Cardiac muscle cell (in vitro differentiated cells and primary cell): ENCODE measurements at places on chromosomes 5 and 9. TPM values are rescaled to one million over a fixed set of nuclear protein-coding genes. Genes with fewer than 3 reads are reported as not detected.

Gene PCDHGA11
- total RNA-seq: 3.6 and 5.0 TPM in 2 replicates

Gene SLC6A19
- total RNA-seq: 0.09 and 0.49 TPM in 2 replicates

Gene ARL10
- total RNA-seq: 10.3 and 29.5 TPM in 2 replicates

Gene RAPGEF6
- 16.0 and 22.3 TPM in 2 replicates for total RNA-seq

DNA sequence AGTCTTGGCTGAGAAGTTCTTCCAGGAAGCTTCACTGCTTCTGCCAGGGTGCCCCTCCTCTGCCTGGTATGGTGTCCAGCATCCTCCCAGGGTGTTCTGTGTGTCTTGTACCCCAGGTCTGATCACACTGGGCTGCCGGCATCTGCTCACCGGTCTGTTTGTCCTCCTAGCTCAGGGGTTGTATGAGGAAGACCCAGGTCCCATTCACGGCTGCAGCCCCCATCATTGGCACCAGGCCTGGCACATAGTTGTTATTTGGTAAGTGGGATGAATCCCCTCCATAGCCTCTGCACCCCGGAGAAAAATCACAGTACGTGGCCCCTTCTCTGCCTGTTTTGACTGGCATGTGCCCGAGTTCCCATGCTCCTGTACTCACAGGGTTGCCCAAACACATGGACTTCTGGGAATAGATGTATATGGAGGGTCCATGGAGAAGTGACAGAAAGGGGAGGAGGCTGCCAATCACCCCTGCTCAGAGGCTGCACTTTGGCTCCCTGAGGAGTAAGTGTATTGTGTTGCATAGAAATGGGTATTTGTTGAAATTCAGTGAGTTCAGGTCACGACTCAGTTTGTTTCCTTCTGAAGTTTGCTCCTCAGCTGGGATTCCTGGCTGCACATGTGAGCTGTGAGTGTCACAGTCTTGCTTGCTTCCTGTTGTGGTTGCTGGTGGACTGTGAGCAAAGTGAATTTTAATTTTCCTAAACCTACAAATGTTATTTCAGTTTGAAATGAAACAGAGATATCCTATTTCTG, 96.2 kb downstream of the HSPA4 start:
- H3K4me1 ChIP-seq: no peaks in the 10 kb centered on the region
- H3K36me3 ChIP-seq: no peaks in the 10 kb centered on the region
- H3K27me3 ChIP-seq: no peaks in the 10 kb centered on the region

- H3K4me3 ChIP-seq: no peak overlapping the region
- no peak overlapping the region for H3K27ac ChIP-seq
- no peak for DNase-seq
- H3K27me3 ChIP-seq: no peaks in the 10 kb centered on the region
Measured at GRCh38 chr5:177430140-177430951, 3.9 kb downstream of the GRK6 start.

DNA sequence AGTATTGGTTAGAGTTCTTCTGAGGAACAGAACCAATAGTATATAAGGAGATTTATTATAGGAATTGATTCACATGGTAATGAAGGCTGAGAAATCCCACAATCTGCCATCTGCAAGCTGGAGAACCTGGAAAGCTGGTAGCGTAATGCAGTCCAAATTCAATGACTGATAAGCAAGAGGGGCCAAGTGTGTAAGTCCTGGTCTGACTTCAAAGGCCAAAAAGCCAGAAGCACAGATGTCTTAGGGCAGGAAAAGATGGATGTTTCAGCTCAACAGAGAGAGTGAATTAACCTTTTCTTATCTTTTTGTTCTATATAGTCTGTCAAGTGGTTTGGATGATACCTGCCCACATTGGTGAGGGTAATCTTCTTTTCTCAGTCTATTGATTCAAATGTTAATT, 146.4 kb downstream of the FGF10 start:
- no peaks in the 10 kb centered on the region for H3K27me3 ChIP-seq
- H3K4me3 ChIP-seq: no peak overlapping the region
- DNase-seq: no peak
- H3K4me1 ChIP-seq: peaks cover 3% of the 10 kb centered on the region
- H3K36me3 ChIP-seq: no peaks in the 10 kb centered on the region
- H3K27ac ChIP-seq: no peak overlapping the region

DNA sequence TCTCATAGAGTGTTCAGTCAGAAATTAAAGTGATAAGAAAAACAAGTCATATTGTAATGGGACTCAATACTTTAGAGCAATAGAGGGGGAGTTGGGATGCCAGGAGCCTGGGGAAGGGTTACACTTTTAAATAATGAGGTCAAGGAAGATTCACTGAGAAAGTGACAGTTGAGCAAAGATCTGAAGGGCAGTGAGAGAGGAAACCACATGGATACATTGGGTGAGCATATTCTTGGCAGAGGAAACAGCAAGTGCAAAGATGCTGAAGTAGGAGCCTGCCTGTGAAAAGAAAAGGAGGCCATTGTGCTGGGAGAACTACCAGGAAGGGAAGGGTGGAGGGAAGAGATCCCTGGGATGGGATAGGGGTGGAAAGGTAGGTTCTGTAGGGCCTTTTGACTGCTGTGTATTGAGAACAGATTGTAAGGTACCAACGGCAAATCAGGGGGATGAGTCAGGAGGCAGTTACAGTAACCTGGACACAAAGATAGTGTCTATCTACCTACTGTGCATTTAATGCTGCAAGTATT, 79.4 kb downstream of the PAM start:
- H3K36me3 ChIP-seq: no peaks in the 10 kb centered on the region
- H3K27ac ChIP-seq: no peak overlapping the region
- no peak overlapping the region for H3K4me3 ChIP-seq
- H3K27me3 ChIP-seq: no peaks in the 10 kb centered on the region
- no peak for DNase-seq

- H3K4me3 ChIP-seq: no peak overlapping the region
- no peaks in the 10 kb centered on the region for H3K36me3 ChIP-seq
- no peaks in the 10 kb centered on the region for H3K4me1 ChIP-seq
- DNase-seq: no peak
Measured at GRCh38 chr5:150121448-150122157, 34.0 kb downstream of the PDGFRB start.

DNA sequence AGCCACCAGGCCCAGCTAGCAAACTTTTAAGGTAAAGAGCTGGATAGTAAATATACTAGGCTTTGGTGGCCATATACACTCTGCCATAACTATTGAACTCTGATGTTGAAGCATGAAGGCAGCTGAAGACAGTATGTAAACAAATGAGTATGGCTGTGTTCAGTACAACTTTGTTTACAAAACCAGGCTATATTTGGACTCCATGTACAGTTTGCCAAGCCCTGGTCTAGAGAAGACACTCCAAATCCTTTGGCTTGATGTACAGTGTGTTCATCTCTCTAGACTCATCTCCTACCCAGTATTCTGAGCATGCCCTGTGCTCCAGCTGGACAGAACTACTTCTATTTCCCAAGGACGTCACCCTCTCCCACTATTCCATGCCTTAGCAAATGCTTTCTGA, 54.3 kb upstream of the MEGF10 start:
- no peaks in the 10 kb centered on the region for H3K4me1 ChIP-seq
- no peak for DNase-seq
- H3K4me3 ChIP-seq: no peak overlapping the region
- H3K27me3 ChIP-seq: peaks cover 9% of the 10 kb centered on the region
- H3K27ac ChIP-seq: no peak overlapping the region

DNA sequence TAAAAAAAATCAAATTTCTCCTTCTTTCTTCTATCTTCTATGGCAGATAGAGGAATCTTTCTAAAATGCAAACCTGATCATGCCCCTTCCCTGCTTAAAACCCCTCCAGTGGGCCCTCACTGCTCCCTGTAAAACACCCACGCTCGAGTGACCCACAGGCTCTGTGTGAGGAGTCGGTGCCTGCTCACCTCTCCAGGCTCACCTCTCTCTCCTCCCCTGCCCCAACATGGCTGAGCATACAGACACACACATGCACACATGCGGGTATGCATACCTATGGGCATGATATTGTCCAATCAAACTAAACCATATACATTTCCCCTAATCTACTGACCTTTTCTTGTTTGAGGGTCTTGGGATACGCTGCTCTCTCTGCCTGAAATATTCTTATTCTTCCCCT, 40.8 kb upstream of the COL15A1 start:
- H3K4me3 ChIP-seq: no peak overlapping the region
- H3K36me3 ChIP-seq: no peaks in the 10 kb centered on the region
- DNase-seq: no peak
- no peak overlapping the region for H3K27ac ChIP-seq

DNA sequence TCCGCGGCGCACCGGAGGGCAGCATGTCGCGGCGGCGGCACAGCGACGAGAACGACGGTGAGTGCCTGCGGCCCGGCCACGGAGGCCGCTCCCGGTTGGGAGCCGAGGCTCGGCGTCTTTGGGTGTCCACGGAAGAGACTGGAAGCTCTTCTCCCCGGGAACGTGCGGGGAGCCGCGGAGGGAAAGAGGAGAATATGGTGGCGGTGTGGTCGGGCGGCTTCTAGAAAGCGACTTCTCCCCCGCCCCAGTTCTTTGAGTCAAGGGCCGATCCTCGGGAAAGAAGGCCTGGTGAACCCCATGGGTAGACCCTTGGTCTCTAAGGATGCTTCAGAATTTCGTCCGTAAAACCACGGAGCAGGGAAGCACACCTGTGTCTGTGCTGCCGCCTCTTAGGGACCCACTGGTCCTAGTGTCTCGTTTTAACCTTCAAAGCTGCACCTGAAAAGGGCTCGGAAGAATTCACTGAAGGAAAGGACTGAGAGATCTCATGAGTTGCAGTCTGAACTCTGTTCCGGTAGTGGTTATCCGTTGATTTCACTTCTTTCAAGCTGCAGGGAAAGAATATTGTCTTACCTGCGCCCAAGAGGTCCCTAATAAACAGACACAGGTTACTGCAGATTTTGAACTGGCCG, 354 bp downstream of the NCBP1 start:
- no peaks in the 10 kb centered on the region for H3K27me3 ChIP-seq
- H3K4me3 ChIP-seq: peak overlapping the region; percentile 87
- H3K27ac ChIP-seq: peak overlapping the region; percentile 99
- DNase-seq: no peak

DNA sequence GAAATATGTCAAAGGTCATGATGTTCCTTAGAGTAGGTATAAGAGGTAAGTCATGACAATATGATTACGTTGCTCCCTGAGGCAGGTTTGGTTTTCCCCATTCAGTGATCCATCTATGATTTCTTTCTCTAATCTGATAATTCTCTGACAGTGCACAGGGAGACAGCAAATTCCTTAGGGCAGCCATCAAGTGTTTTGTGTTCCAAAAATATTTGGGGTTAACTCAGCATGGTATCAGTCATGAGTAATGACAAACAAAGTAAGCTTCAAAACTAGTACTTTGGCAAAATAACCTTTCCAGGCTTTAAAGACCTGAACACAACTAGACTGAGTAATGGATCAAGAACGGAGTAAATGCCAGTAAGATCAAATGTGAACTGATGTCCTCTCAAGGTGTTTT, 55.3 kb upstream of the SPATA31E1 start:
- no peaks in the 10 kb centered on the region for H3K27me3 ChIP-seq
- H3K36me3 ChIP-seq: no peaks in the 10 kb centered on the region
- no peak overlapping the region for H3K27ac ChIP-seq

DNA sequence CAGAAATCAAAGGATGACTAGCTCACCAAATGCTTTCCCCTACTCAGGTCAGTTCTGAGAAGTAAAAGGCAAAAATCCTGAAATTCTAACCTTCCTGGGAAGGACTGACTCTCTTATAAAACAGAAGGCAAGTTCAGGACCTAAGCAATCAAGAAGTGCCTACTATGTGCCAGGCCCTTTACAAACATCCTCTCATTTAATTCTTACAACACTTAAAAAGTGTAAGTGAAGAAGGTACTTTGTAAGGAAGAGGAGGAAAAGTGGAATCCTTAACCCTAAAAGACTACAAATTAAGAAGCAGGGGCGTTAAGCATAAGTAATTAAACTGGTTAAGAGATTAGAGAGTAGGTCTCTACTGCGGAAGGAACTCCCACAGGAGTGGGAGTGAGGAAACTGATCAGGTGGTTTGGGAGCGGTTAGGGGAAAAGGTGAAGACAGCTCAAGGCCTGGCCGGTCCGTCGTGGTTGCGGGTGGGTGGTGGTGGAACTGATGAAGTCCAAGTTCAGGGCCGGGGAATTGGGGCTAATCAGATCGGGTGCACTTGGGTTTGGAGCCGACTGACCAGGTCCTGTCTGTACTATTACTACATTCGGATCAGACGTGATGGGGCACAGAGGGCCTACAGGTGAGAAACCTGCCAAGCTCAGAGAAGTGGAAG, 839 bp downstream of the MED27 start:
- peak overlapping the region; percentile 90 for H3K4me3 ChIP-seq
- peaks cover 15% of the 10 kb centered on the region for H3K36me3 ChIP-seq
- peaks cover 9% of the 10 kb centered on the region for H3K4me1 ChIP-seq
- no peak for DNase-seq
- H3K27me3 ChIP-seq: no peaks in the 10 kb centered on the region

DNA sequence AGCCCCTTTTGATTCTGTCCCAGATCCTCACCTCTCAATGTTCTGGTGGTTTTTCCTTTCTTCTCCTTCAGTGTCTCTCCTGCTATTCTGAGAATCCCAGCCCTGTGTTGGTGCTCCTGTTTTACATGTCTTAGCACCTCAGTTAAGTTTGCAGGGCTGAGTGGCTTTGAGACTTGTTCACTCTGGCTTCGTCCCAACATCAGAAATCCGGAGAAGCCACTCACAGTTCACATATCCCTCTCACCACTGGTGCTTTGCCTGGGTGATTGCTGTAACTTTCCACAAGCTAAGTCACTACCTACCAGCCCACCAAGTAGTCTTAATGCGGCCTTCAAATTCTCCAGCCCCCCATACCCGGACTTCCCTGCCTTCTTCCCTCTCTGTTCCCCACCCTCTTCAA, 40.2 kb downstream of the CYFIP2 start:
- H3K27ac ChIP-seq: no peak overlapping the region
- H3K36me3 ChIP-seq: peaks cover 27% of the 10 kb centered on the region
- H3K27me3 ChIP-seq: no peaks in the 10 kb centered on the region
- no peak overlapping the region for H3K4me3 ChIP-seq
- H3K4me1 ChIP-seq: peaks cover 4% of the 10 kb centered on the region

- no peaks in the 10 kb centered on the region for H3K27me3 ChIP-seq
- H3K4me3 ChIP-seq: no peak overlapping the region
- DNase-seq: no peak
- no peaks in the 10 kb centered on the region for H3K36me3 ChIP-seq
- H3K4me1 ChIP-seq: no peaks in the 10 kb centered on the region
- H3K27ac ChIP-seq: no peak overlapping the region
Measured at GRCh38 chr5:17412760-17413671, 85.0 kb upstream of the TAF11L2 start.

- H3K4me3 ChIP-seq: no peak overlapping the region
- no peaks in the 10 kb centered on the region for H3K27me3 ChIP-seq
- H3K36me3 ChIP-seq: no peaks in the 10 kb centered on the region
- H3K27ac ChIP-seq: no peak overlapping the region
- peaks cover 42% of the 10 kb centered on the region for H3K4me1 ChIP-seq
Measured at GRCh38 chr5:95986001-95986400, 24.4 kb upstream of the ELL2 start.
